ENCODE measurements at places on chromosomes 16 and 17.

GRCh38 chr17:30318155-30318554 is 15.7 kb downstream of the TMIGD1 start:
- no peak for DNase-seq

DNA sequence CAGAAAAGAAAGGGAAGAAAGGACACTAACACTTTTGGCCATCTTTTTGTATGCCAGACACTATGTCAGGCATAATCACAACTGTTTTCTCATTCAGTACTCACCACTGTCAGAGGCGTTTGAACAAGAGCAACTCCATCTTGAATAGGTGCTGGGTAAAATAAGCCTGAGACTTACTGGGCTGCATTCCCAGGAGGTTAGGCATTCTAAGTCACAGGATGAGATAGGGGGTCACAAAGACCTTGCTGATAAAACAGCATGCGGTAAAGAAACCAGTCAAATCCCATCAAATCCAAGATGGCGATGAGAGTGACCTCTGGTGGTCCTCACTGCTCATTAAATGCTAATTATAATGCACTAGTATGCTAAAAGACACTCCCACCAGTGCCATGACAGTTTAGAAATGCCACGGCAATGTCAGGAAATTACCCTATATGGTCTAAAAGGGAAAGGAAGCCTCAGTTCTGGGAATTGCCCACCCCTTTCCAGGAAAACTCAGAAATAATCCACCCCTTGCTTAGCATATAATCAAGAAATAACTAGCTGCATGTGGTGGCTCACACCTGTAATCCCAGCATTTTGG is 14.9 kb upstream of the LYRM9 start:
- no peak for DNase-seq

DNA sequence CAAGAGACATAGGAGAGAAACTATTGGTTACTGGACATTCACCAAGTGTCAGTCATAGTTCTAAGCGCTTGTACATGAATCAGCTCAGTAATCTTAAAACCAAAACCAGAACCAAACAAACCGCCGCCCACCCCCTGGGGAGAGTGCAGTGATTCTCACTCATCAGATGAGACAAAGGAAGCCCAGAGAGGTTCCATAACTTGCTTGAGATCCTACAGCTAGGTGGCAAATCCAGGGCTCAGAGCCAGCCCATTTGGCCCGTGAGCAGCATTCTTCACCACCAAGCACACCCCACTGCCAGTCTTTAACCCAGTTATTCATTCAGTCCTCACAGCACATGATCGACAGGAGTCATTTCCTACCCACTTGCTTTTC is 37.2 kb upstream of the RGS9 start:
- no peak for DNase-seq

GRCh38 chr17:41655611-41656111 is 31.3 kb upstream of the KRT17 start:
- no peak for DNase-seq

DNA sequence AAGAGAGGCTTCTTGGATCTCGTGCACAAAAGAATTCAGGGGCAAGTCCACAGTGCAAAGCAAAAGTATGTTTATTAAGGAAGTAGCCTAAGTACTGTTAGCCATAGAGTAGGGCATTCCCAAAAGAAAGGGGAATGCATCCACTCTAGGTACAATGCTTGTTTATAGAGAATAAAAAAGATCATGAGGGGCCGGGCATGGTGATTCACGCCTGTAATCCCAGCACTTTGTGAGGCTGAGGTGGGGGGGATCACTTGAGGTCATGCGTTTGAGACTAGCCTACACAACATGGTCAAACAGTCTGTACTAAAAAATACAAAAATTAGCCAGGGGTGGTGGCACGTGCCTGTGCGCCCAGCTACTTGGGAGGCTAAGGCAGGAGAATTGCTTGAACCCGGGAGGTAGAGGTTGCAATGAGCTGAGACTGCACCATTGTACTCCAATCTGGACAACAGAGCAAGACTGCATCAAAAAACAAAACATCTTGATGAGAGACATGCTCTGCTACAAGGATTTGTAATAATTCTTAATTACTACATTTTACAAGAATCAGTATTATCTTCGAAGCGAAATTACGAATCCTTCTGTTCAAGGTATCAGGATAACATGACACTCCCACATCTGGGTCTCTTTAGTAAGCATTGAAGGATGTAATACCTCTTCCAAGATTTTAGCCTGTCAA is 191.6 kb downstream of the CPPED1 start:
- no peak for DNase-seq

GRCh38 chr17:62892061-62892675 is 73.9 kb upstream of the TANC2 start:
- DNase-seq: peak; percentile 20

Data from CD14-positive monocyte (primary cell).